ENCODE measurements at places on chromosomes 16 and 17.
A peak's percentile ranks its signal among the peaks of the same experiment; 100 is the strongest.

DNA sequence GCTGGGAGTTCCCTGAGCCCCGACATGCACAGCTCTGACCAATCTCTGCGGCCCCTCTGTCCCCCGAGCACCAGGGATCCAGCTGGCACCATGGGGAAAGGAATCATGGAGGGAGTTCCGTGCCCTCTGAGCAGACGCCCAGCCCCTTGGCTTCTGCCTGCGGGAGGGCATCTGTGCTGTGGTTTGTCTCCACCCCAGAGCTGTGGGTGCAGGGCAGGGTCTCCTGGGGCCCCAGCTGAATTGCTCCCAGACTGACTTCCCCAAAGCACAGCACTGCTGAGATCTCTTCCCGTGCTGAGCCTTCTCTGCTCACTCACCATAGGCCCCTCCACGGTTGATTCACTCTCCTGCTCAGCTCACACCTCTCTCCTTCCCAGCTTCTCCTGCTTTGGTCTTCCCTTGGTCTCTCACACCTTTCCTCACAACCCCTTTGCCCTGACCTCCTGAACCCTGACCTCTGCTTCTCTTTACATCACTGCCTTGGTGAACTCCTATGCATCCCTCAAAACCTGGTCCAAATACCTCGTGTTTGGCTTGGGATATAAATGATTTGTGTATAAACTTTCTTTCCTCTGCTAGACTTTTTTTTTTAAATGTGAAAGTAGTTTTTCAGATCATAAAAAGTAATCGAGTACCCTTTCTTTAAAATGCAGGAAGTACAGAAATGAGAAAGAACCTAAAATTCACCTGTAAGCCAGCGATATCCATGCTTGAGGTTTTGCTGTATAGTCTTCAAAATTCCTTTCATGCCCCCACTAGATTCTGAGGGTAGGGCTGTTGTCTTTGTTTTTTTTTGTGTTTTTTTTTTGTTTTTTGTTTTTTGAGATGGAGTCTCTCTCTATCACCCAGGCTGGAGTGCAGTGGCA is 265.3 kb downstream of the SEC14L1 start:
- DNase-seq: no peak
- H3K4me1 ChIP-seq: peaks cover 95% of the 10 kb centered on the region
- H3K36me3 ChIP-seq: no peaks in the 10 kb centered on the region
- H3K27ac ChIP-seq: peak overlapping the region; percentile 95

- no peaks in the 10 kb centered on the region for H3K27me3 ChIP-seq
- no peak for DNase-seq
- H3K4me1 ChIP-seq: peaks cover 92% of the 10 kb centered on the region
- peak overlapping the region; percentile 83 for H3K4me3 ChIP-seq
- peak overlapping the region; percentile 97 for H3K27ac ChIP-seq
Measured at GRCh38 chr17:73592079-73592415, 52.2 kb downstream of the SDK2 start.

DNA sequence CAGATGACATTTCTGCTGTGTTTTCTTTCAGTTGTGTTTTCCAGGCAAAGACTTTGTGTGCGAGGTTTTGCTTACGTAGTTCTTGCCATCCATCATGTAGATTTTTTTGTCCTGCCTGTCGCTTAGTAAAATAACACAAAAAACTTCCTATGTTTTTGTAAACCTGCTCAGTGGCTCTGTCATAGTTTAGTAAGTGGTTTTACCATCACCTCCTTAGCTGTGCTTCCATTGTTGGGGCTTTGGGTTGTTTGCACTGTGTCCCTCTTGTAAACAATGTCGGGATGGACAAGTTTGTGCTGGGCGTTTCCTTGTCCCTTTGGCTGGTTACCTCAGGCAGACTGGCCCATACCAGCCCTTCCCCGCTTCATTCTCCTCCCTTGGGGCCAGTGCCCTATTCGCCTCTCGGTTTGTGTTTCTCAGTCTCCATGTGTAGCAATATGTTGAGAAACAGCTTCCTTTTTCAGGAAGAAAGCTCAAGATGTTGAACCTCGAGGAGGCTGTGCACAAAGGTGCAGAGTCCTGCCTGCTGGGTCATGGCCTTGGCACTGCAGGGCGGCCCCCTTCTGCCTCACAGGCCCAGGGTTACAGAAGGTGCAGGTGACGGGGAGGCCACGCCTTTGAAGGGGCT is 74.6 kb downstream of the KSR1 start:
- no peak overlapping the region for H3K4me3 ChIP-seq
- no peaks in the 10 kb centered on the region for H3K36me3 ChIP-seq
- DNase-seq: no peak
- no peaks in the 10 kb centered on the region for H3K27me3 ChIP-seq
- H3K27ac ChIP-seq: no peak overlapping the region

DNA sequence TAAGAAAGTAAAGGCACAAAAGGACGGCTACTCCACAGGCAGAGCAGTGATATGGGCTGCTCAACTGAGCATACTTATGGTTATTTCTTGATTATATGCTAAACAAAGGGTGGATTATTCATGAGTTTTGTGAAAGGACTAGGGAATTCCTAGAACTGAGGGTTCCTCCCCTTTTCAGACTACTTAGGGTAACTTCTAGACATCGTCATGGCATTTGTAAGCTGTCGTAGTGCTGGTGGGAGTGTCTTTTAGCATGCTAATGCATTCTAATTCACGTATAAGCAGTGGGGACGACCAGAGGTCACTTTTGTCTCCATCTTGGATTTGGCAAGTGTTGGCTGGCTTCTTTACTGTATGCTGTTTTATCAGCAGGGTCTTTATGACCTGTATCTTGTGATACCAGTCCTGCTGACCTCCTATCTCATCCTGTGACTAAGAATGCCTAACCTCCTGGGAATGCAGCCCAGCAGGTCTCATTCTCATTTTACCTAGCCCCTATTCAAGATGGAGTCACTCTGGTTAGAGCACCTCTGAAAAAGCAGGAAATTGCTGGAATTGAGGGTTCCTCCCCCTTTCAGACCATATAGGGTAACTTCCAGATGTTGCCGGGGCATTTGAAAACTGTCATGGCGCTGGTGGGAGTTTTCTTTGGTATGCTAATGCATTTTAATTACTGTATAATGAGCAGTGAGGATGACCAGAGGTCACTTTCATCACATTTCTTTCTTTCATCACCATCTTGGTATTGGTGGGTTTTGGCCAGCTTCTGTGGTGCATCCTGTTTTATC is 388.5 kb downstream of the XYLT1 start:
- H3K27ac ChIP-seq: no peak overlapping the region
- no peaks in the 10 kb centered on the region for H3K4me1 ChIP-seq
- no peak for DNase-seq
- H3K4me3 ChIP-seq: no peak overlapping the region

DNA sequence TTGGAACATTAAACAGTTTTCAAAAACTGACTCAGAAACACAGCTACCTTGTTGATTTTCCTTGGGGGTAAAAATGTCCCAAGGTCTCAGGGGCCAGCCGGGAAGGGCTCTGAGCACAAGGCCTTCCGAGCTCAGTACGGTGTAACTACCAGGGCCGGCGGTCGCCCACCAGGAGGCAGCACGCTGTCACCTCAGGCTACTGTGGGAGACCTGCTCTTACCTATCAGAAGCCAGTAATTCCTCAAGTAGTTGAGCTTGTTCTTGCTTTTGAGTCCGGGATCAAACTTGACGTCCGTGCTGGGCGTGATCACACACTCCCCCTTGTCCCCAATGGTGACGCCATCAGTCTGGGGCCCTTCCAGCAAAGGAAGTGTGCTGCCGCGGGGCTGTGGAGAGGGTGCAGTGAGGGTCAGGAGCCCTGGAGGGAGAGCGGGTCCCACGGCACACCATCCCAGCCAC is 43.4 kb upstream of the ICAM2 start:
- H3K4me3 ChIP-seq: peak overlapping the region; percentile 30
- peak; percentile 45 for DNase-seq

DNA sequence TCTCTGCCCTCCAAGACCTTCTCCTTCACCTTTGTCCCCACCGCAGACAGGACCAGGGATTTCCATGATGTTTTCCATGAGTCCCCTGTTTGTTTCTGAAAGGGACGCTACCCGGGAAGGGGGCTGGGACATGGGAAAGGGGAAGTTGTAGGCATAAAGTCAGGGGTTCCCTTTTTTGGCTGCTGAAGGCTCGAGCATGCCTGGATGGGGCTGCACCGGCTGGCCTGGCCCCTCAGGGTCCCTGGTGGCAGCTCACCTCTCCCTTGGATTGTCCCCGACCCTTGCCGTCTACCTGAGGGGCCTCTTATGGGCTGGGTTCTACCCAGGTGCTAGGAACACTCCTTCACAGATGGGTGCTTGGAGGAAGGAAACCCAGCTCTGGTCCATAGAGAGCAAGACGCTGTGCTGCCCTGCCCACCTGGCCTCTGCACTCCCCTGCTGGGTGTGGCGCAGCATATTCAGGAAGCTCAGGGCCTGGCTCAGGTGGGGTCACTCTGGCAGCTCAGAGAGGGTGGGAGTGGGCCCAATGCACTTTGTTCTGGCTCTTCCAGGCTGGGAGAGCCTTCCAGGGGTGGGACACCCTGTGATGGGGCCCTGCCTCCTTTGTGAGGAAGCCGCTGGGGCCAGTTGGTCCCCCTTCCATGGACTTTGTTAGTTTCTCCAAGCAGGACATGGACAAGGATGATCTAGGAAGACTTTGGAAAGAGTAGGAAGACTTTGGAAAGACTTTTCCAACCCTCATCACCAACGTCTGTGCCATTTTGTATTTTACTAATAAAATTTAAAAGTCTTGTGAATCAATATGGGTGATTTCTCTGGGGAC is 12.2 kb downstream of the CX3CL1 start:
- H3K27ac ChIP-seq: no peak overlapping the region
- H3K36me3 ChIP-seq: no peaks in the 10 kb centered on the region
- H3K4me3 ChIP-seq: no peak overlapping the region
- no peak for DNase-seq
- peaks cover 1% of the 10 kb centered on the region for H3K27me3 ChIP-seq

DNA sequence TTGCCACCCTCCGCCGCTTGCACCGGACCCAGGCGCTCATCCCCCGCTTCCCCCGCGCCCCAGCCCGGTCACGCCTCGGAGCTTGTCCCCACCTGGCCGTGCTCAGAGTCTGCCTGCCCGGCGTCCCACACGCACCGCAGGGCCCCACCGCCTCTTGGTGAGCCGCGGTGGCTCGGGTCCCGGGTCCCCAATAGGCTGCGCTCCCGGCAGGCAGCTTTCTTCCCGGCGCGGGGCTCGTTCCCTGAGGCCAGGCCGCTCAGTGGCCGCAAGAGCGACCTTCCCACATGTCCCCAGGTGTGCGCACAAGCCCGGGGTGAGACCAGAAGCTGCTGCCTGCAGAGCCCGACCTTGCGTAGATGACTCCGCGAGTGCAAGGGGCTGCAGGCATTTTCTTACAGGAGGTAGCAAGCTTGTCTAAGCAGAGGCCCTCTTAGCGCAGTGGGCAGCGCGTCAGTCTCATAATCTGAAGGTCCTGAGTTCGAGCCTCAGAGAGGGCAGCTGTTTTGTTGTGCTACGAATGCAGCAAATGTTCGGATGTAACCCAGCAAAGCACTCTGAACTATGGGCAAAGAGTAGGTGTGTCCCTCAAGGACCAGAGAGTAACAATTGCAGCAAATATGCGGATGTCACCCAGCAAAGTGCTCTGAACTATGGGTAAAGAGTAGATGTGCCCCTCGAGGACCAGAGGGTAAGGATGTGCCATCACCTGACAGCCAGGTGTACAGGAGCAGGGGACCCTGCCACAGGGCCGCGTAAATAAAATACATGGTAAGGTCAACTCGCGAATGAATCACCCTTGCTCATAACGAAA is 15.6 kb downstream of the TLE7 start:
- peaks cover 25% of the 10 kb centered on the region for H3K4me1 ChIP-seq
- DNase-seq: peak; percentile 35
- H3K27me3 ChIP-seq: peaks cover 26% of the 10 kb centered on the region
- H3K36me3 ChIP-seq: peaks cover 2% of the 10 kb centered on the region
- no peak overlapping the region for H3K4me3 ChIP-seq

DNA sequence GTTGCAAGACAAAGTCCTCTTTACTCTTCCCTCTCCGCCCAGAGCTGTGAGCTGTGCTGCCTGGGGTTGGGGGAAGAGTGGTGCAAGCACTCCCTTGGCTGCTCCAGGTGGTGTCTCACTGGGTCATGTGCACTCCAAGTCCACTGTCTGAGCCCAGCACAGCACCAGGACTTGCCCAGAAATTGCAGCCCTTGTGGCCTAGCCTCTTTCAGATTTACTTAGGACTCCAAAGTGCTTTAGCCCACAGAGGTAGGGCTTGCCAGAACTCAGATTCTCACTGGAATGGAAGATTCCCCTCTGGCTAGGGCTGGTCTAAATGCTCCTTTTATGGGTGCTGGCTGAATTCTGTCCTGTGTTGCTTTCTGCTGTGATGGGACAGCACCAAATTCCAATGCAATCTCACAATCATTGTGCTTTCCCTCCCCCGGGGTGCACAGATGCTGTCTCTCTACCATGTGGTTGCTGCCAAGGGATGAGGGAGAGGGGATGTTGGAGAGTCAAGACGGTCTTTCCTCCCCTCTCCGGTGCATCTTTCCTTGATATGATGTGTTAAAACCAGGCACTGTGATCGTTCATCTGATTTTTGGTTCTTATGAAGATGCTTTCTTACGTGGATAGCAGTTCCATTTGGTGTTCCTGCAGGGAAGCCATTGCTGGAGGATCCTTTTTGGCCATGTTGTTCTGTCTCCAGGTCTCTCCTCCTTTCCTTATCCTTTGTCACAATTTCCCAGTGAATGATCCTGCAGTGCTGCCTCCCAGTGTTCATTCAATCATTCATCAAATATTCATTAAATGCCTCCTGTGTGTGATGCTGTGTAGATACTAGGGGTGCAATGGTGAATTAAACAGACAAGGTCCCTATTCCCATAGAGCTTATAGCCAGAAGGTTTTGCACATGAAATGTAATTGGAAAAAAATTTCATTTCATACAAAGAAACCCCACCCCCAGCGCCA is 216.3 kb downstream of the SPECC1 start:
- DNase-seq: no peak
- H3K4me3 ChIP-seq: no peak overlapping the region
- peaks cover 32% of the 10 kb centered on the region for H3K4me1 ChIP-seq

GRCh38 chr17:62067165-62068145 is 2.4 kb upstream of the MED13 start:
- no peak for DNase-seq
- H3K4me3 ChIP-seq: no peak overlapping the region
- peaks cover 5% of the 10 kb centered on the region for H3K36me3 ChIP-seq
- peaks cover 19% of the 10 kb centered on the region for H3K4me1 ChIP-seq
- no peaks in the 10 kb centered on the region for H3K27me3 ChIP-seq

GRCh38 chr16:27430512-27430911 is 28.5 kb downstream of the IL21R start:
- H3K4me3 ChIP-seq: no peak overlapping the region
- peak overlapping the region; percentile 72 for H3K27ac ChIP-seq
- H3K27me3 ChIP-seq: no peaks in the 10 kb centered on the region
- peaks cover 21% of the 10 kb centered on the region for H3K4me1 ChIP-seq
- peaks cover 11% of the 10 kb centered on the region for H3K36me3 ChIP-seq

DNA sequence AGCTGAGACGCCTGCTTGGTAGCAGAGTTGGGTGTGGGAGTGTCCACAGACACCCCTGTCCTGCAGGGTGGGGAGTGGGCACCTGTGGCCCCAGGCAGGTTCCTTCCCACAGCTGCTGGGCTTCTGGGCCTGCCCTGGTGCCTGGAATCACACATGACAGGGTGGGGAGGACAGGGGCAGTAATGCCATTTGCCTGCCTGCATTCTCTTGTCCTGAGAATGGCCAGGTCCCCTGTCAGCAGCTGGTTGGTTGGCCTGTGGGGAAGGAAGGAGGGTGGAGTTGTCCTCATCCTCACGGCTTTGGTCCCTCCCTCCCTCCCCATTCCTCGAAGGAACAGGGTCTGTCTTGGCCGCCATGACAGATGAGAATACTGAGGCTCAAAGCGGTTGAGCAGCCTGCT is 5.2 kb downstream of the PRSS53 start:
- no peak overlapping the region for H3K4me3 ChIP-seq
- H3K27ac ChIP-seq: no peak overlapping the region
- DNase-seq: no peak
- peaks cover 18% of the 10 kb centered on the region for H3K4me1 ChIP-seq

- H3K27ac ChIP-seq: no peak overlapping the region
- no peak overlapping the region for H3K4me3 ChIP-seq
- DNase-seq: no peak
Measured at GRCh38 chr17:57975044-57975443, 13.0 kb downstream of the VEZF1 start.
